ENCODE measurements at places on chromosomes 2 and 18.

DNA sequence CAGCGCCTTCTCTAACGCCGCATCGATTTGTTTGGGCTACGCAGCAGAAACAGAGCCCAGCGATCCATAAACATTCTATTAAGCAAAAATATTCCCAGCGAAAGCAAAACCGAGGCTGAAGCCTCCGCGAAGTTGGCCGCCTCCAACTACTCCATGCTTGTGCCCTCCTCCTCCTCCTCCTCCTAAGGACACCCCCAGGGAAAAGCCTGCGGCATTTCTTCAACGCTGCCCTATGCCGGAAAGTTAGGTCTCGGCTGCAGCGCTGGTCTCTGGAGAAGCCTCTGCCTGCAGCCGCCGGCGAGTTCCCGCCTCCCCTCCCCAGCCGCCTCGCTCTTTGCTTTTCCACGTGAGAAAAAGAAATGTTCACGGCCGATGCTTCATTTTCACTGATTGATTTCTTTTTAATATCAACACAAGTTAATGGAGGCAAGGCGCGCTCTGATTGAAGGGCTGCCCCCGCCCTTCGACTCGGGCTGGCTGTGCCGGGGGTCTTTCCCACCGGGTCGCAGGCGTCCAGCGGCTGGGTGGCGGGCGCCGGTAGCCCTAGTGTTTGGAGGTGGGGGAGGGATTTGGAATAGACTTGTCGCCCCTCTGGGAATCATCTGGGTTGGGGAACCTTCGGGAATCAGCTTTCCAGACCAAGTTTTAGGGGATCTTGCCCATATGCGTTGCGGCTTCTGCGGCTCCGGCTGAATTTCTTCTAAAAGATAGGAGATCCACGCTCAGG is 3.9 kb downstream of the NRP2 start:
- no peak for DNase-seq

DNA sequence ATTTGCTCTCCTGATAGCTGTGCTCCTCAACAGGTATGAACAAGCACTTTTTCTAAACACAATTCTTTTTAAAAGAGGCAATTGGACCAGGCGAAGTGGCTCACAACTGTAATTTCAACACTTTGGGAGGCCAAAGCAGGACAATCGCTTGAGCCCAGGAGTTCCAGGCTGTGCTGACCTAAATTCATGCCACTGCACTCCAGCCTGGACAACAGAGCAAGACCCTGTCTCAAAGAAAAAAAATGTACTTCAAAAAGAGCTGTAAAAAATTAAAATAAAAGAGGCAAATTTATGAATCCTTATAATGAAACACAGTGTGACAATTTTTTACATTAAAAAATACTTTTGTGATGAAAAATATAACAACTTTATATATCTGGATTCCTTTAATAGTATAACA is 1.8 kb upstream of the FAM124B start:
- DNase-seq: no peak

DNA sequence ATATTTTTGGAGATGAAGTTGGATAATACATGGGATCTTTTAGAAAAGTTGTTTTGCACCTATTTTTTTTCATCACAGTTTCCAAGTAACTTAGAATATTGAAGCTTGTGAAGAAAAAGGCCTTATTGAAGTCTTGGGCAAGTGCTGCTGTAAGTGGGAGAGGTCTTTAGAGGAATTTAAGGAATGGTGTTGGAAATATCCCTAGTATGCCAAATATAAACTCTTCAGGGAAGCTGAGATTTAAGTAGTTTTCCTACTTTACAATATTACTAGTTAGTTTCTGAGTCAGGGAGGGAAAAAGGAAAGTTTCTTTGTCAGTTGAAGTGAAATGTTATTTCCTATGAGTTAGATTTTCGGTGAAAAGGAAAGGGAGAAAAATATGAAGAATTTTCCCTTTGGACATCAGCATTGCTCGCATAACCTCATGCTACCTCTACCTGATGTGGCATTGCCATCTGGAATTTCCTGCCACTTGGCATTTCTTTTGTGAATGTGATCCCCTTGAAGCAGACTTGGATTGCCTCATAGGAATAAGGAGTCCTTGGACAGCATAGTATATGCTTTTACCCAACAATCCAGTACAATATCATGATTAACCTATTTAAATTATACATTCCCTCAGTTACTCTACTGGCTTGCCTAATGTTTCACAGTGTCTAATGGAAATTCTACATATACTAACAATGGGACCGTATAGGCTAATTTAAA is 12.1 kb downstream of the PLEKHH2 start:
- no peak for DNase-seq

GRCh38 chr2:9212010-9212635 is 5.5 kb downstream of the ASAP2 start:
- DNase-seq: no peak

DNA sequence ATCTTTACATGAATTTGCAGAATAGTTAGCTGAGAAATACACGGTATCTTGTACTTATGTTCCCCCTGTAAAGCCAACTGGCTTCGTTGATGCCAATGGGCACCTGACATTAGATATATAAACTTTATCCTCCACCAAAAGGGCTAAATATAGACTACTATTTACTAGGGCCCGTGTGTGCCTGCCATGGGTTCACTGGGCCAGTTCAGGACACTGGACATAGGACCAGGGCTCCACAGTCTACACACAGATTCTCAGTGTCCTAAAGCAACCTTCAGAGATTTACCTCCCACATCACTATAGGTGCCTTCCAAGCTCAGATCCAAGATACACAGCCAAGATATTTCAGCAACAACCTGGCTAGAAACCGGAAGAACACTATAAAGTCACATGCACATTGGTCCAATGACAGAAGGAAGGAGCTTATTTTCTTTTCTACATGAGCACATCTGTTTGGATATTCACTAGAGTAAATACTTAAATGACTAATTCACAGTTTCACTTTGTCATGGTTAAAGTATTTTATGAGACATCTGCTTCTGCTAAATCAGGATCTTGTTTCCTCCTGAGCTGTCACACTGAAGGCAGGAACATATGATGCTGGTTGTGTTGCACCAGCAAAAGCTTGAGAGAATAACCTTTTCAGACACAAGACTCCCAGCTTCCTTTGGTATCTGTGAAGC is 95.1 kb downstream of the MYO5B start:
- no peak for DNase-seq

DNA sequence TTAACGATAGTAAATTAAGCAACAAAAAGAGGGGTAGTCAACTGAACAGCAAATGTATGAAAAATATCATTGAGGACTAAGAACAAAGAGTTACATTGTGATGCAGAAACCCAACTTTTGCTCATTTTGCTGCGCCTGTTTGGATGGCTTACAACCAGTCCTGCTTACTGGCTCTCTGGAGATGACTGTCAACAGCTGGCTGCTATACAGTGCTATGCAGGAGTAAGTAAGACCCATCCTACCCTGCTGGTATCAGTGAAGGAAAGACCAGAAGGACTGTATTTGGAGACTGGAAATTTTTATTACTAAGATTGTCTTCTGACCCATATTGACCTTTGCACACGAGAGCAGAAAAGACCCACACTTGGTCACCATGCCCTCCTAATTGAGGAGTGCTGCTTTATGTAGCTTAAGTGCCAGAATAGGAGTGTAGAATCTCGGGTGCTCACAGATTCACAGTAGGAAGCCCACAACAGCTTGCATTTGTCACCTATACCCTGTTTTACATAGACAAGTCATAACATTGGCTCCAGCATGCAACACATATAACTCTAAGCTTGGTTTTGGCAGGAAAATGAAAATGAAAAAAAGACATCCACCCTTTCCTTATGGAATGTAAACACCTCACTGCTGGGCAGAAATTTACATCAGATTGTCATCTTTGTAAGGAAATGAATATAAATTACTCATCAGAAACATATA is 1915.0 kb upstream of the CELF4 start:
- no peak for DNase-seq

All from T-helper 2 cell (primary cell).